Cardiac muscle cell (in vitro differentiated cells and primary cell): ENCODE measurements at places on chromosomes 16 and 17.

DNA sequence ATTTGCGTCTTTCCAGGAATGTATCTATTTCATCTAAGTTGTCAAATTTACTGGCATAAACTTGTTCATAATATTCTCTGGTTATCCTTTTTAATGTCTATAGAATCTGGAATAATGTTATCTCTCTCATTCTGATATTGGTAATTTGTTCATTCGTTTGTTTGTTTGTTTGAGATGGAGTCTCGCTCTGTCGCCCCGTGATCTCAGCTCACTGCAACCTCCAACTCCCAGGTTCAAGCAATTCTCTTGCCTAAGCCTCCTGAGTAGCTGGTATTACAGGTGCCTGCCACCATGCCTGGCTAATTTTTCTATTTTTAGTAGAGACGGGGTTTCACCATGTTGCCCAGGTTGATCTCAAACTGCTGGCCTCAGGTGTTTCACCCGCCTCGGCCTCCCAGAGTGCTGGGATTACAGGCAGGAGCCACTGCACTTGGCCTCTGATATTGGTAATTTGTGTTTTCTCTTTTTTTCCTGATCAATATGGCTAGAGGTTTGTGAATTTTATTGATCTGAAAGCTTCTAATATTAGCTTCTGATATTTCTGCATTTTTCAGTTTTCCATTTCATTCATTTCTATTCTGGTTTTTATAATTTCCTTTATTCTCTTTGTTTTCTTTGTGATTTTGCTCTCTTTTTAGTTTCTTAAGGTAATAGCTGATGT, 59.5 kb downstream of the RBBP6 start:
- no peak for DNase-seq

DNA sequence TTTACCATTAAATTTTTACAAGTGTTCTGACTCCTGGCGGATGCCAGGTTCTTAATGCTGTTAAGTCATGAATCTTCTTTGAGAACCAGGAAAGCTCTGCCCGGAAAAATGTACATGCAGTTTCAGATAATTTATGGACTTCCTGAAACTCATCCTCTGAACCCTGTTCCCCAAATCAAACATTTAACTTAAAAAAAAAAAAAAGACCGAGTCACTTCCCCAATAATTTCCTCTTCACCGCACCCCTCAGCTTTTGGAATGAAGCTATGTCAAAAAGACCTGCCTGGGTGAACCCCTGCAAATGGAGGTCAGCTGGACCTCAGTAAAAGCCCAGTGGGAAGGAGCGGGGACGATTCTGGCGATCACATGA, 15.0 kb downstream of the ZNF232 start:
- DNase-seq = no peak

GRCh38 chr17:48973806-48974205, 5.4 kb upstream of the GIP start:
- no peak for DNase-seq

GRCh38 chr17:38897671-38898290, 27.6 kb upstream of the LASP1NB start:
- no peak for DNase-seq

DNA sequence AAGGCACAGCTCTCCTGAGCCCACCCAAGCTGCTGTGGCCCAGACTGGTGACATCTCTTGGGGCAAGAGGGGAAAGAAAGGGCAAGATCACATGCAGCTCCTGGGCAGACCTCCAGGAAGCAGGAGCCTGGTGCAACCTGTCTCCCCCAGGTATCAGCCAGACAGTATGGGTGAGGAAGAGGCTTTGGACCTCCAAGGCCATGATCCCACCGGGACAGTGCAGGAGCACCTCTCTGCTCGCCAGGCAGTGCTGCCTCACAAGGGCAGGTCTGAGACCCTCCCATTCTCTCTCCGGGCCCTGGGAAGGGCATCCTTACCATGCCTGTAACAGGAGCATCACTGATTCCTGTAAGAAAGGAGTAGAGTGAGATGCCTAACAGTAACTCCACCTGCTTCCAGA, 25.6 kb upstream of the COG7 start:
- no peak for DNase-seq

DNA sequence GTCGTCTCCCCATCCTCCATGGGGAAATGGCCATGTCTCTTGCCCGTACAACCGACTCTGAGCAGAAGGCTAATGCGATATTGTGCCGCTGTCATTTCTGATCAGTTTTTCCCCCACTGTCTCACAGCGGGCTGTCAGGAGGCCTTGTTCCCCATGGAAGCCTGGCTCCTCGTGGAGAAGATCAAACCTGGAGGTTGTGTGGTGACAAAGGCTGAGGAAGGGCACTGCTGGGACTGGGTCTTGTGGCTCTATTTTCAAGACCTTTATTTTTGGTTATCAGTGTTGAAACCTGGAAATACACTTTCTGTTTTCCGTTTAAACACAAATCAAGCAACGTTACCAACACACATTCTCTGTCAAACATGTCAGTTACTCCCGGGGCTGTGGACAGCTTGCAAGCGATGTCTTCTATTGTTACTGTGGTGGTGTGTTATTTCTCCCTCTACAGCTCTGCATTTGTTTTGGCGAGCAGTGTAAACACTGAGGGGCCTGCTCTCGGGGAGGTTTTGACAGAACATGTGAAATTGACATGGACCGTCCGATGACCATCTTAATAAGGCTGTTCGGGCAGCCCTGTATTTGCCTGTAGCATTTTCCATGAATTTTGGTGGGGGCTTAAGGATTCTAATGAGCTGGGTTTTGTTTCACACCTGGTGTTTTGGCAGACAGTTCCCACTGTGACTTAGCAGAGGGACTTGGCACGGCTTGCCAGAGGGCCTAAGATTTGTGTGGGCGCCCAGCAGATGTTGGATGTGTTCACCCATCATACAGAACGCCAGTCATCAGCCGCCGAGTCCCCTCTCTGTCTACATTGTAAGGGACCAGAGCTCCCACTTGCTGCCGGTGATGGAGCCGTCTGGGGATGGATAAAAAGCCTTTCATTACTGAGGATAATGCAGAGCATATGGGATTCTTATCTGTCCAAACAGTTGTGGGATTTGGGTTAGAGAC, 12.5 kb downstream of the RBFOX1 start:
- DNase-seq = no peak

DNA sequence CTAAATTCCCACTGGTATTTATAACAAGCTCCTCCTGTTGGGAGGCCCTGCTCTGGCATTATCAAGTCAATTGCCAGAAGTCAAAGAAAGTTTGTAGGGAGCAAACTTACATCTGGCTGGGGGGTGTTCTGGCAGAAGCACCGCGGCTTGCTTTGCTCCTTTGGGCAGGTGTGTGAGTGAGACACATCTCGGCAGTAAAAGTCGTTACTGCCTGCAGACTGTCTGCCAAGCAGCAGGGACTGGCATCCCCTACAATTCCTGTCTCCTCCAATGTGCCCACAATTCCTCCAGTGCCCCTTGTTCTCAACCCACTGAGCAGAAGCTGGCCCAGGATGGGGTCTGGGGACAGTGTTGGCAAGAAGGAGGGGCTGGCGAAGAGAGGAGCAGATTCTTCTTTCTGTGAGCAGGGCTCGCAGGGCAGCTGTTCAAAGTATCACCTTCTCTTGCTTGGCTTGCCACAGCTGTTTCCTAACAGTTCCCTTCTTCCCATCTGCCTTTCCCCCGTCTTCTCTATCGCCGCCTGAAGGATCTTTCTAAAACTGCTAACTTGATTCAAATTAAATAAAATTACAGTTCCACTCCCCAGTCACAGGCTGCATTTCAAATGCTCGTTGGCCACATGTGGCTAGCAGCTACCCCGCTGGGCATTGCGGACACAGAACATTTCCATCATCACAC, 30.2 kb downstream of the SPACA3 start:
- peak; percentile 4 for DNase-seq

GRCh38 chr17:75459590-75460267, 3.3 kb downstream of the TMEM94 start:
- no peak for DNase-seq

- no peak for DNase-seq
Observed at GRCh38 chr17:45907750-45908395, 13.5 kb downstream of the MAPT start.

DNA sequence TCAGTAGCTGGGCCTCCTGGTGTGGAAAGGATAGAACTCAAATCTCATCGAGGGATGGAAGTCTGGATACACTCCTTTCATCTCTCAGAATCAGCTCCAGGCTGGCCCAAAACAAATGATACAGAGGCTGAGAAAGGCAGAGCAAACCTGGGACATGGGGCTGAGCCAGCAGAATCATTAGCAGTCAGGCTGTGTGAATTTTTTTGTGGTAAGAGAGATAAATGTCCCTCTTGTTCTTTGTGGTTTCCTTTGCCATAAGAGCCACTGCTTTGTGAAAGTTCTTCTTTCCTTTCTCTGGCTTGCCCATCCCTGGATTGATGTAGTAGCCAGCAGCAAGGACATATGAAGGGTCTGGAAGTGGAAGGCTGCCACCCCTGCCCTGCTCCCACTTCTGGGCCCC, 146.2 kb downstream of the CDH13 start:
- no peak for DNase-seq

- DNase-seq = no peak
Observed at GRCh38 chr17:45050481-45051059, 862 bp downstream of the DCAKD start.

GRCh38 chr17:35717475-35717874, 14.0 kb upstream of the RASL10B start:
- no peak for DNase-seq

DNA sequence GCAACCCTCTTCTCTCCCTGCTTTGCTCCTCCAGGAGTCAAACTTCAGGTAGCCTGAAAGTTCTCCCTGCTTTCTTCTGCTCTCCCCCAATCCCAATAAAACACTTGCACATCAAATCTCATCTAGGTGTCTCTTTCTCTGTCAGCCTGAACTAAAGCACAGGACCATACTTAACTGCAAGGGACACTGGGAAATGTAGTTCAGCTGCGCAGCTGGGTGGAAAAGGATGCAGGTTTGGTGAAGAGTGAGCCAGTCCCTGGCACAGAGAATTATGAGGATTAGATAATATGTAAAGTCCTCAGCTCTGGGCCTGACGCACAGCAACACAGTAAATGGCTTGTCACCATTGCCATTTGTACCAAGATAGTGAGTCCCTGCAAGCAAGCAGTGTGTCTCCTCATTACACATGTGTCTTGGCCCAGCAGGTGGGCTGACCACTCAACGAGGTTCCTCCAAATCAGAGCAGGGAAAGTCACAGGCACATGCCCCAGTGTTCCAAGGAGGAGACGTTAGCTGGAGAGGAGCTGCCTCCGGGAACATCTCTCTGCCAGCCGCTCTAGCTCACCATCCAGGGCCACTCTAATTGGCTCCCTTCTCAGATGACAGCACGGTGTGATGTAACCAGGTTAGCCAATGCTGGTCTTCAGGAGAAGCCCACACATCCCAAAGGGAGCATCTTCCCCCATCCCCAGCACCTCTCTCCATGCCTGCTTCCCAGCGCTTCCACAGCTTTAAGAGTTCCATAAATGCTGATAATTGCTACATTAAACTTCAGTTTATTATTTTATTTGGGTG, 29.7 kb upstream of the IRX3 start:
- no peak for DNase-seq

DNA sequence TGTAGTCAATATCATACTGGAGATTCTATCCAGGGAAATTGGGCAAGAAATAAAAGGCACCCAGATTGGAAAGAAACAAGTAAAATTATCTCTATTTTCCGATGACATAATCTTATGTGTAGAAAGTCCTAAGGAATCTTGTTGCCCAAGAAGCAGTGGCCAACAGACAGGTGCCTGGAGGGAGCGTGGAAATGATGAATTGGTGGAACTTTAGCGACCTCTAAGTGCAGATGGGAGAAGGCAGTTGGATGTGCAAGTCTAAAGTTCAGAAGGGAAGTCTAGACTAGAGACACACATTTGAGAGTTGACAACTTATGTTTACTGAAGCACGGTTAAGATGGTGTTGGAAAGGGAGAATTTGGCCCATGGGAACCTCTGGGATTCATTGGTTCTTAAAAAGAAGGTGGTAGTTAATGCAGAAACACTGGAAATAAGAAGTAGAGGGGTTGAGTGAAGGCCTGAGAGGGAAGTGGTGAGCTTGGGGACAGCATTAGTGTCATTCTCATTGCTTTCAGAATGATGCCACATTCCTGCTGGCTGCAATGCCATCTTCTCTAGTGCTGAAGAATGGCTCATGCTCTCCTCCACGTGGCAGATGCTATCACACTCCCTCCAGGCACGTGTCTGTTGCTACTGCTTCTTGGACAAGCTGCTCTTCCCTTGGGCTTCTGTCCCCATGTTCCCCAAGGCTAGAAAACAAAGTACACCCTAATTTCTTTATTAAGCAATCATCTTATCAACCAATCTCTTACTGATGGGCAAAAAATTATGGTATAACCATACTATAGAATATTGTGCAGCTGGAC, 24.0 kb downstream of the TAT start:
- no peak for DNase-seq

GRCh38 chr17:29383686-29384085, 6.5 kb upstream of the TAOK1 start:
- DNase-seq = no peak

- DNase-seq = peak; percentile 64
Observed at GRCh38 chr17:29929006-29929532, 959 bp downstream of the SSH2 start.

DNA sequence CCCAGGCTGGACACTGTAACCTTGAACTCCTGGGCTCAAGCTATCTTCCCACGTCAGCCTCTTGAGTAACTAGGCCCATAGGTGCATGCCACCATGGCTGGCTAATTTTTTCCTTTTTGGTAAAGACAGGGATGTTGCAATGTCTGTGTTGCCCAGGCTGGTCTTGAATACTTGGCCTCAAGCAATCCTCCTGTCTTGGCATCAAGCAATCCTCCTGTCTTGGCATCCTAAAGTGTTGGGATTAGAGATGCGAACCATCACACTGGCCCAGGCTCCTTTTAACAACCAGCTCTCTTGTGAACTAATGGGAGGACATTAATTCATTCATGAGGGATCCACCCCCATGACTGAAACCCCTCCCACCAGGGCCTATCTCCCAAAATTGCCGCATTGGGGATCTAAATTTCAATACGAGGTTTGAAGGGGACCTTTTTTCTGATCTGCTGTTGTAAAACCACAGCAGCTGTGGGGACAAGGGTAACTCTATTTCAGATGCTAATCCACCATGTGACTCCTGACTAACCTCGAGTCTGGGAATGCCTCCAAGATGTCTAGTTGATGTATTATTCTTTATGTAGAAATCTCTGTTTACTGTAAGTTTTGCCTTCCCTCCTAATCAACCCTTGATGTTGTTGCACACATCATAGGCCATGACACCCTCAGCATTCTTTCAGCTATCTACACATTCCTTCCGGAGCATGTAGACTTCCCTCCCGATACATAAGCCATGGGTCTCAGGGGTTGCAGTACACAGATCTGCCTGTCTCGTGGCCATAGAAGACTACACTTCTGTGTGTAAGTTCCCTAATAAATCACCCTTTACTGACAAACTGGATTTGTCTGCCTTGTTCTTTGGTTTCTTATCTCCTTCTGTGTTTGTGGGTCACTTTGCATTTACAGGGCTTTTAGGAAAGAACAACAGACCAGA, 37.6 kb downstream of the RNF112 start:
- DNase-seq = peak; percentile 46

DNA sequence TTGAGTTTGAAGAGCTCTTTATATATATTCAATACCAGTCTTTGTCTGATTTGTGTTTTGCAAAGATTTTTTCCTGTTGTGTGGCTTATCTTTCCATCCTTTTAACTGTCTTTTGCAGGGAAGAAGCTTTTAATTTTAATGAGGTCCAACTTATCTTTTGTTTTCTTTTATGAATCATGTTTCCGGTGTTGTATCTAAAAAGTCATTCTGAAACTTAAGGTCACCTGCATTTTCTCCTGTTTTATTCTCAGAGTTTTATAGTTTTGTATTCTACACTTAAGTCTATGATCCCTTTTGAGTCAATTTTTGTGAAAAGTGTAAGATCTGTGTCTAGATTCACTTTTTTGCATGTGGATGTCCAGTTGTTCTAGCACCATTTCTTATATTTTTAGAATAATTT, 24.6 kb upstream of the COX10 start:
- DNase-seq = no peak
